ENCODE measurements at places on chromosomes 6 and 20.
A peak's percentile ranks its signal among the peaks of the same experiment; 100 is the strongest.

DNA sequence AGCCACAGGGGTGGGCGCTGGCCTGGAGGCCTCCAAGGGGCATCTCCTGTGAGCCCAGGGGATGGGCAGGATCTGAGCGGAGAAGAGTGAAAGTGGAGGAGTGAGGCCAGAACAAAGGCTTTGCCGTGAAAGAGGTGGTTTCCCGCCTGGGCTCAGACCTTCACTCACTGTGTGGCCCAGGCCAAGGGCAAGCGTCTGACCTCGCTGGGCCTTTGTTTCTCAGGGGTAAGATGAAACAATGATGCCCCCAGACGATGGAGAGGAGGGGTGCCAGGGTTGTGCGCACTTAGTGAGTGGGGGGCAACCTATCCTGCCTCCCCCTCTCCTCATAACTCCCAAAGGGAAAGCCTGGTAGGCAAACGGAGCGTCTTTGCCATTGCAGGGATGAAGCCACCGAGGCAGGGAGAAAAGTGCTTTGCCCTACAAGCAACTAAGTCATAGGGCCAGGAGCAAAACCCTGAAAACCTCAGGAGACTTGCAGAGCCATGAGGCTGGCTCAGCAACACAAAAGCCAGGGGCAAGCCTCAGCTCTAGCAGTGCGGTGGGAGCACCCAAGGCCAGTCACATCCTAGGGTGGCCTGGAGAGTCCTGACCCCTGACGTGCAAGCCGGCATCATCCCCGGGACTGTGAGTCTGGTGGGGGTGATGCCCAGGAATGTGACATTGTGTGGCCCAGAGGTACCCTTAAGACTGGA lies 897 bp upstream of the STMN3 start:
- H3K4me1 ChIP-seq, result peaks cover 4% of the 10 kb centered on the region
- no peaks in the 10 kb centered on the region for H3K27me3 ChIP-seq
- H3K36me3 ChIP-seq, result no peaks in the 10 kb centered on the region
- DNase-seq, result no peak
- peak overlapping the region; percentile 70 for H3K4me3 ChIP-seq
- H3K27ac ChIP-seq, result no peak overlapping the region

DNA sequence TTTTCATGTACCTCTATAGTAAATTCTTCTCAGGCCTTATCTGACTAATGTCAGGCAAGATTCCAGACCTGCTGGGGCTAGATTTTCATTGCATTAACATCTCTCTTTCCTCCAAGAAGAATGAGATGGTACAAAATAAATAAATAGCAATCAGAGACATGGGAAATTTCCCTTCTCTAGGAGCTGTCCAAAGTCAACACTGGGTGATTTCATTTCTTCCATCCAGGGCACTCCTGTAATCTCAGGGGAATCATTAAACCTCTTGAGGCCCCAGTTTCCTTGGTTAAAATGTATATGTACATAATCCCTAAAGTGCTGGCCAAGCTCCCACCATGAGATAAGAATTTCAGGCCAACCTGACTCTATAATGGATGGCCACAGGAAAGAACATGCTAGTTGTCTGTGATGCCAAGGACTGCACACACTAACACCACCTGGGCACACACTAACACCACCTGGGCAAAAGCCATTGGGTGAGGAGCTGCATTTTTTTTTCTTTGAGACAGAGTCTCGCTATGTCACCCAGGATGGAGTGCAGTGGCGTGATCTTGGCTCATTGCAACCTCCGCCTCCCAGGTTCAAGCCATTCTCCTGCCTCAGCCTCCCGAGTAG lies 912 bp downstream of the IL17F start:
- H3K36me3 ChIP-seq, result no peaks in the 10 kb centered on the region
- no peak overlapping the region for H3K4me3 ChIP-seq
- H3K4me1 ChIP-seq, result no peaks in the 10 kb centered on the region
- no peaks in the 10 kb centered on the region for H3K27me3 ChIP-seq
- H3K27ac ChIP-seq, result no peak overlapping the region
- no peak for DNase-seq

GRCh38 chr6:105593056-105593690 lies 190.3 kb upstream of the PREP start:
- no peaks in the 10 kb centered on the region for H3K27me3 ChIP-seq
- H3K36me3 ChIP-seq, result no peaks in the 10 kb centered on the region
- no peaks in the 10 kb centered on the region for H3K4me1 ChIP-seq
- DNase-seq, result no peak
- no peak overlapping the region for H3K27ac ChIP-seq

DNA sequence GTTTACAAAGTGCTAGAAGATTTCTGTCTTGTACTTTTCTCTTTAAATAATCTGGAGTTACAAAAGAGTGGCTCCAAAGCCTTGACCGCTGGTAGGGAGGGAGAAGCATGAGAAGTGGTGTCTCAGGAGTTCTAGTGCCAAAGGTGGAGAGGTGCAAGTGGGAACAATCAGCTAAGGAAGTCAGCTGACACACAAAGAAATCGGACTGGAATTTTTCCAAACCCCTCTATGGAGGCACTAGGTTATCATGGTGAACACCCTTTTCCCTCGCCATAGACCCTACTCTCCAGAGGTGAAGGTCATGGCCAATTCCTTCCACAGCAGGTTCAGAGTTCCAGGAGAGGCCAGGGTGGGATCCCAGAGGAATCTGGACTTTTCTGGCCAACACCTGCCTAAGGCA lies 14.8 kb downstream of the PLAGL2 start:
- H3K4me1 ChIP-seq, result no peaks in the 10 kb centered on the region
- peaks cover 15% of the 10 kb centered on the region for H3K36me3 ChIP-seq
- H3K27me3 ChIP-seq, result no peaks in the 10 kb centered on the region
- no peak overlapping the region for H3K27ac ChIP-seq

GRCh38 chr6:134680021-134680420 lies 269.9 kb downstream of the ALDH8A1 start:
- no peak overlapping the region for H3K4me3 ChIP-seq
- no peaks in the 10 kb centered on the region for H3K36me3 ChIP-seq
- no peaks in the 10 kb centered on the region for H3K4me1 ChIP-seq
- H3K27me3 ChIP-seq, result no peaks in the 10 kb centered on the region

GRCh38 chr6:101613556-101613955 lies 220.0 kb downstream of the GRIK2 start:
- no peaks in the 10 kb centered on the region for H3K36me3 ChIP-seq
- H3K27me3 ChIP-seq, result no peaks in the 10 kb centered on the region
- H3K27ac ChIP-seq, result no peak overlapping the region
- no peaks in the 10 kb centered on the region for H3K4me1 ChIP-seq

DNA sequence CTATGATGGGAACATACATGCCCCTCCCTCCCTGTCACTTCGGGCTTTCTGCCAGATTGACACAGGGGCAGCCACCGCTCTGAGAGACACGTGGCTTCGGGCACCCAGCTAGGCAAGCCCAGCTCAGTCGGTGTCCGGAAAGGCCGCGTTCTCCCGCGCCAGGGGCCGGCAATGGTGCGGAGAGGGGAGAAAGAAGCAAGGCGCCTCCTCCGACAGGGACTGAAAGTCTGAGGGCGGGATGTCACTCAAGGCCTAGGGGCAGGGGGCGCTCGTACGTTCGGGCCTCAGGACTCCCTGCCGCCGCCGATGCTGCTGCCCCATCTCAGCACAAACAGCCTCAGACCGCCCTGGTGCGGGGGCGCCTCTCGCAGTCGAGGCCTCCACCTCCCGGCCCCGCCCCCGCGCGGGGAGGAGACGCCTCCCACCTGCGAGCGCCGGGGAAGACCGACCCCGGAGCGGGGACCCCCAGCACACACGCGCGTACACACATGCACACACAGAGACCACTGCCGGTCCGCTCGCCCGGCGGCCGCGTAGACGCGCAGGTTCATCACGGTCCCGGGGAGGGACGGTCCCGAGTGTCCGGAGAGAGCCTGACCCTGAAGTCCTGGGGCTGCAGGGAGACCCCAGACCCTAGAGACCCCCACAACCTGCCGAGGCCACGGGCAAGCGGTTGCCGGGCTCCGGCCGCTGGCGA lies 1.9 kb downstream of the GRM4 start:
- DNase-seq, result no peak
- no peak overlapping the region for H3K27ac ChIP-seq
- no peaks in the 10 kb centered on the region for H3K27me3 ChIP-seq
- no peaks in the 10 kb centered on the region for H3K36me3 ChIP-seq
- H3K4me1 ChIP-seq, result peaks cover 15% of the 10 kb centered on the region

- no peaks in the 10 kb centered on the region for H3K27me3 ChIP-seq
- no peak overlapping the region for H3K4me3 ChIP-seq
- peaks cover 4% of the 10 kb centered on the region for H3K4me1 ChIP-seq
Observed at GRCh38 chr20:19618711-19619110, 139.3 kb upstream of the RIN2 start.

DNA sequence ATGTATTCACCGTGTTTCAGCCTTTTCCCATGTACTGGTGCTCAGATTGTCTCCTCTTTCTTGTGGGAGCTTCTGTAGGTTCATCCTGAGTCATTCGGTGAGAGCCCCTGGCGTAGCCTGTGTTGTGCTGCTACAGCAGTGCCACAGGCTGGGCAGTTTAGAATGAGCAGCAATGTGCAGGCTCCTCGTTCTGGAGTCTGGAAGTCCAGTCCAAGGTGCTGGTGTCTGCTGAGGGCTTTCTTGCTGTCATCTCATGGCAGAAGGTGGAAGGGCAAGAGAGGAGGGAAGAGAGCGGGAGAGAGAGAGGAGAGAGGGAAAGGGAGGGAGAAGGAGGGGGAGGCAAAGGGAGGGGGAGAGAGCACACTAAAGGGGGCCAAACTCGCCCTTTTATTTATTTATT lies 15.1 kb downstream of the OSBPL2 start:
- no peak overlapping the region for H3K4me3 ChIP-seq
- H3K27me3 ChIP-seq, result no peaks in the 10 kb centered on the region
- peaks cover 3% of the 10 kb centered on the region for H3K36me3 ChIP-seq
- H3K4me1 ChIP-seq, result peaks cover 2% of the 10 kb centered on the region
- no peak for DNase-seq
- H3K27ac ChIP-seq, result no peak overlapping the region

GRCh38 chr6:37826188-37826587 lies 6.7 kb downstream of the ZFAND3 start:
- no peak for DNase-seq
- no peak overlapping the region for H3K27ac ChIP-seq
- H3K36me3 ChIP-seq, result no peaks in the 10 kb centered on the region
- peaks cover 1% of the 10 kb centered on the region for H3K4me1 ChIP-seq

DNA sequence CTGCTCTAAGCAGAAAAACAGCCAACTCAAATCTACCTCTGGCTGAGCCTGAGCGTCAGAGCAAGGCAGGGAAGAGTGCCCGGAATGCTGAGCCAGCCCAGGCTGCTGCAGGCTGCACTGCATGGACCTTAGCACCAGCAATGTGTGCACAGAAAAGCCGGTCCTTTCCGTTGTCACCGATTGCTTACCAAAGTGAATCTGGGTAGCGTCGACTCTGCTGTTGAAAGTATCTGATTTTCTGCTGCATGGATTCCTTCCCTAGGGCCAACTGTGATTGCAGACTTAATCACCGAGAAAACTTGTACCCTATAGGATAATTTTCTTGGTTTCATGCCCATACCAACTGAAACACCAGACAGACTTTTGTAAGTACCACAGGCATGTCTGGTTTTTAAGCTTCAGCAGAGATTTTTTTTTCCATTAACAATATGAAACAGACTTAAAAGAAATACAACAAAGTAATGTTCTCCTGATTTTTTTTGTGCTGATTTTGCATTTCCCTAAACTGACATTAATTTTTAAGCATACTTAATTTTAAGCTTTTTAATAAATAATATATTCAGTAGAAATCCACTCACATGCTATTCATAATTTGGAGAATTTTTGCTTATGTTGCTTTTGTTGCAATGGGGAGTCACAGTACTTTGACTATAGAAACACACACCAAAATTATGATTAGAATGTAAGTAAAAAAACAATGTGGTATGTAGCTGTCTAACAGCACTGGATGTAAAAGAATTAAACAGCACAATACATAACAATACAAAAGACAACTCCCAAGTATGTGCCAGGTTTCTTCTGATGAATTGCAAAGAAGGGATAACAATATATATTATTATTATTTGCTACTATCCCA lies 218.0 kb downstream of the THBS2 start:
- no peaks in the 10 kb centered on the region for H3K36me3 ChIP-seq
- H3K4me3 ChIP-seq, result no peak overlapping the region
- H3K27ac ChIP-seq, result no peak overlapping the region
- H3K4me1 ChIP-seq, result no peaks in the 10 kb centered on the region
- DNase-seq, result no peak

DNA sequence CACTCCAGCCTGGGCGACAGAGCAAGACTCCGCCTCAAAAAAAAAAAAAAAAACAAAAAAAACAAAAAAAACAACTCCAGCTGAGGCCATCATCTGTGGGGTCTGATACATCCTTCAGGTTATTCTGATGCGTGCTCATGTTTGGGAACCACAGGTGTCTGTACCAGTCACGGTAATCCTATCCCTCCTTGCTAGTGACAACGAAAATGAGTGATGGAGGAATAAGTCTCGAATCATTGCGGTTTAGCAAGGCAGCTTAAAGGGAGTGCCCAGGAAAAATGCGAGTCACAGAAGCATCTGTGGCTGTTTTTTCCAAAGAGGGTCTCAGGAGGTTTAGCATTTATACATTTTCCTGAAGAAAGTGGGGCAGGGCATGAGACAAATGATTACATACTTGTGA lies 48.8 kb downstream of the MCUR1 start:
- no peaks in the 10 kb centered on the region for H3K4me1 ChIP-seq
- H3K4me3 ChIP-seq, result no peak overlapping the region
- no peaks in the 10 kb centered on the region for H3K36me3 ChIP-seq
- DNase-seq, result no peak

DNA sequence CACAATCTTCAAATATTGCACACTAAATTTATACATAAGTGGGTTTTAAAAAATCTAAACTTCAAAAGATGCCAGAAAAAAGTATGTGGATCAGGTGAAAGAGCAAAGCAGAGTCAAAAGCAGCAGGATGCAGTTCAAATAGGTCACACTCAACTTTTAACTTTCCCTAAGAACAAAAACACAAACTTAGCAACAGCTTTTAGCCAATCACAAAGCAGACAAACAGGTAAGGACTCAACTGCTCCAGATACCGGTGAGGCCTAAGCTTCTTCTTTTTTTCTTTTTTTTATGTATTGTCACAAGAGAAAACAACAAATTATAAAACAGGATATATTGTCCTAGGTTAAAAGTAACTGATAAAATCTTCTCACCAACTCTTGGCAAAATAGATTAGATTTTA lies 74.7 kb downstream of the SESN1 start:
- no peak for DNase-seq
- H3K36me3 ChIP-seq, result no peaks in the 10 kb centered on the region
- no peak overlapping the region for H3K27ac ChIP-seq
- H3K27me3 ChIP-seq, result no peaks in the 10 kb centered on the region

DNA sequence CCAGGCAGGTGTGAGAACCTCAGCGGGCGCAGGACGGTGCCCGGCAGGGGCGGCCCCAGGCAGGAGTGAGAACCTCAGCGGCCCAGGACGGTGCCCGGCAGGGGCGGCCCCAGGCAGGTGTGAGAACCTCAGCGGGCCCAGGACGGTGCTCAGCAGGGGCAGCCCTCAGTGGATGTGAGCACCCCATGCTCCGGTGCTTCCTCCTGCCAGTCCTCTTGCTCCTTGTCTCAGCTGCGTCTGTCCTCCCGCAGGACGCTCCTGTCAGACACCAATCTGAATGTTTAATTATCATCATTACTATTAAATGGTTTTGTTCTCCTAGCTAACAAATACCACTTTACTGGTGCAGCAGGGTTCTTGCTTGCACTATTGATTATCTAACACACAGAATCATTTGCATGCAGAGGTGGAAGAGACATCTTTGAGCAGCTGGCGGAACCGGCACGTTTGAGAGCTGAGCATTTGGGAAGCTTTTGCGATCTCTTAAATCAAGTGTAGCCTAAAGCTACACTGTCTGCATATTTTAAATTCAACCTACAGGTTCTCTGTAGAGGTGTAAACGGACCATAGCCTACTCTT lies 39.4 kb upstream of the DACT2 start:
- no peaks in the 10 kb centered on the region for H3K36me3 ChIP-seq
- H3K4me3 ChIP-seq, result no peak overlapping the region
- no peak overlapping the region for H3K27ac ChIP-seq
- no peaks in the 10 kb centered on the region for H3K27me3 ChIP-seq
- H3K4me1 ChIP-seq, result no peaks in the 10 kb centered on the region
